T-cell (primary cell): ENCODE measurements at places on chromosomes 6 and 20.

- DNase-seq, result no peak
Observed at GRCh38 chr6:317448-318144, 25.3 kb downstream of the DUSP22 start.

- DNase-seq, result no peak
Observed at GRCh38 chr6:54719633-54720032, 126.9 kb upstream of the FAM83B start.

DNA sequence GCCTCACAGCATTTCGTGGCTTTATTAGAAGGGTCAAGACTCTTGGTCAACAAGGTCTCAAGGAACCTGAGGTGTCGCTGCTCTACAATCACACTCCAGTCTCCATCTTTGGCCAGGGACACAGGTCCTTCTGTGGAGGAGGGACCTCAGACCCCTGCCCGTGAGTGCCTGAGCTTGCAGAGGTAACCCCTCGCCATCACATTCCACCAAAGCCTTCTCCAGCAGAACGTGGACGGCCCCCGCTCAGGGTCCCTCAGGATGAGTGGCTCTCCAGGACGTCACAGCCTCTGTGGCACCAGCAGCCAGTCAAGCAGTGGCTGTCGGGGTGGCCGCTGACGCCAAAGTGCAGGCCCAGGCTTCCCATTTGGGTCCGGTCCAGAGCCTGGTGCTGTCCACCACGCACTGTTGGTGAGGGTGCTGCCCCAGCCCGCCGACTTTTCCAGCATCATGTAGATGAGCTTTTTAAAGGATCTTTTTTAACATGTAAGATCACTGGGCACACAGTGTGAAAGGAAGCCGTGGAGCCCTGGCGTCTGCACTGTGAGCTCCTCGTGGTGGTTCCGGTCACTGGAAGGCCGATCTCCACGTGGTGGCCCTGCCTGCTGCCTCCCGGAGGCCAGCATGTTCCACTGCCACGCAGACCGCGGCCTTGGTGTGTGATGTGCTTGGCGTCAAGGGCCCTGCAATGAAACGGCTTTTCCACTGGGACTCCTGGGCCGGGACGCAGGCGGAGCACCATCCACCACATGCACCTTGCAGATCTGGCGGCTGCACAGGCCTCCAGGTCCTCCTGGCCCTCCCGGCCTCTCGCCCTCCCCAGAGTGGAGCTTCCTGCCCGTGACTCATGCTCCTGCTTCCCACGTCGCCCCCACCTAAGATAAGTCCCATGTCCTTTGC, 8.3 kb upstream of the KIF25 start:
- no peak for DNase-seq

- DNase-seq, result no peak
Observed at GRCh38 chr6:161522276-161522675, 248.4 kb upstream of the AGPAT4 start.

DNA sequence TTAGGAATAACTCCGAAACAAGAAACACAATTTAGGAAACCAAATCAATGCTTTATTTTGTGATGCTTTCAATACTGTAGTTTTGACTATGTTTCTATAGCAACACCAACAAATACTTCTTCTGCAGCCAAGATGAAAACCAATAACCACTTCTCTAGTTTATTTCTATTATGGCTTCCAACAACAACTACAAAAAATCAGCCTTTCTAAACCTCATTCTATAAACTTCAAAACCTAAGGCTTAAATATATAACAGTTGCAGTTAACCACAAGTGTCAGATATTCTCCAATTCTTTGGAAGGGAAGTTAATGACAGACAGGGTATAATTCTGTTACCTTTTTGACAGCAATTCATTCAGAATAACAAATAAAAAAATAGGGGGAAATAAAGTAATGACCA, 80.9 kb downstream of the EPB41L2 start:
- DNase-seq, result no peak

GRCh38 chr6:14172562-14172961, 55.0 kb downstream of the CD83 start:
- DNase-seq, result no peak

DNA sequence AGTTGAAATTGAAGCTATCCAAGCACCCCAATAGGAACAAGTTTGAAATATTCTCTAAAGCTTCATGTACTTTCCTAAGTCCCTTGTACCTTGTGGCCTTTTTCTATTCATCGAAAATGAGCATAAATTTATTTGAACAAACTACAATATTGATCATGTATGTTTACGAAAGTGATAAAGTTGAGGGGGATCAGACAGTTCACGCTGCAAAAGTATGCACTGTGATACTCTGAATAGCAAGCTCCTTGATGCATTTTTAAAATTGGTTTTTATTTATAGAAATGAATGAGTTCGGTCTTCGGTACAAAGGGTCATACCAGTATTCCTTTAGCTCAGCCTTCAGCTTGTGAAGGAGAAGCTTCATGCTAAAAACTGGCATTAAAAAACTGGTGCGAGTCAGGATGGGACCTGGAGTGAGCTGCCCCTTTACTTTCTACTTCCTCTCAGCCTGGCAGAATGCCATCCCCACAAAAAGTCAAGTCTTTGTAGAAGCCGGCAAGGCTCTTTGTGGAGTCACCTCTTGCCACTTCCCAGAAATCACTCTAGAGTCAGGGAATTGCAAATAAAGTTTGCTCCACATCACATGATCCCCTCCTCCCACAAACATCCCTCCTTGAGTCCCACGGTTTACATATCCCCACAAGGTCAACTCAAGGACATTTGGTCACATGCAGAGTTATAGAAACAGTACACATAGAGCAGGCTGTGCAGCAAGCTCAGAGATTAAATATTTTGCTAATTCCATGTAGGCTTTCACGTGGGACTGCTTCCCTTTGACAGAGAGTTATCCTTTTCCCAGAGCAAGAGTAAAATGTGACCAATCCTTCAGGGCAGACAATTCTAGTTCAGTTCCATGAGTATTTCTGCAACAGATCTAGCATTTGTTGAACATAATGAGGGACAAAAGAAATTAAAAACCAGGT, 34.6 kb upstream of the ADGRF1 start:
- no peak for DNase-seq

DNA sequence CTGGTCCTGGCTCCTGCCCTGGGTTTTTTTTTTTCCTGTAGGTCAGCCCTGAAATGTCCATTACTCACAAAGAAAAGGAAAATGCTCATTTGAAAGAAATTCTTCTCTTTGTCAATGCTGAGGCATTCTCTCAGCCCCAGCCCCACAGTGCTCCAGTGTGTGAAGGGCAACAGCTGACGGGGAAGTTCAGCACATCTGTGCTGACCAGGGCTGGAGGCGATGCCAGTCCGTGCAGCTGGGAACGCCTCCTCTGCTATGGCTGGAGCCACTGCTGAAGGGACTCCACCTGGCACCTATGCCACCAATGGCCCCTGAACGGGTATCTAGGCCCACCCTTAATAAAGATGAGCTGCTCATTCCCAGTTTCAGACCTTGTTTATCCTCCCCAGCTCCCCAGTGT, 71.9 kb upstream of the SLCO4A1 start:
- no peak for DNase-seq

GRCh38 chr6:35497571-35498421, 917 bp upstream of the TEAD3 start:
- peak; percentile 21 for DNase-seq
